Cardiac atrium fibroblast (primary cell): ENCODE measurements at places on chromosomes 1 and 21. TPM values are rescaled to one million over a fixed set of nuclear protein-coding genes. Genes with fewer than 3 reads are reported as not detected.

Gene KLF17
- total RNA-seq: under 0.01 and 0.16 TPM in 2 replicates

Gene IL23R
- not detected in 2 replicates for total RNA-seq

Gene ZMYND12
- total RNA-seq: 0.81 and 2.9 TPM in 2 replicates

Gene OLFML3
- 12.2 and 28.7 TPM in 2 replicates for total RNA-seq

Gene CYP4A22
- total RNA-seq: not detected in 2 replicates

Gene PLA2G5
- 15.9 and 35.0 TPM in 2 replicates for total RNA-seq

Gene CHAF1B
- total RNA-seq: 2.9 and 3.6 TPM in 2 replicates

Gene PRELP
- total RNA-seq: 0.18 and 0.65 TPM in 2 replicates

Gene RAB42
- 0.54 and 2.8 TPM in 2 replicates for total RNA-seq

Gene ESPN
- 0.18 TPM in 1 of 2 replicates, not detected in the other for total RNA-seq

Gene VAV3
- 0.65 TPM in 1 of 2 replicates, not detected in the other for total RNA-seq

Gene PBX1
- 21.5 and 22.2 TPM in 2 replicates for total RNA-seq

Gene HPCA
- not detected in 2 replicates for total RNA-seq

Gene AKT3
- 18.4 and 19.0 TPM in 2 replicates for total RNA-seq

Gene RGS4
- total RNA-seq: 216 and 252 TPM in 2 replicates

Gene SMIM1
- not detected in 2 replicates for total RNA-seq

Gene ANGPTL3
- not detected in 2 replicates for total RNA-seq

Gene PLEKHN1
- 0.49 TPM in 1 of 2 replicates, not detected in the other for total RNA-seq

Gene LAD1
- total RNA-seq: not detected in 2 replicates

Gene DDR2
- 65.0 and 89.9 TPM in 2 replicates for total RNA-seq

Gene MTARC2
- total RNA-seq: 2.1 and 3.8 TPM in 2 replicates

Gene AHDC1
- total RNA-seq: 15.3 and 18.3 TPM in 2 replicates

Gene GOLT1A
- not detected in 2 replicates for total RNA-seq

Gene CD34
- 10.3 and 18.3 TPM in 2 replicates for total RNA-seq

Gene AMIGO1
- total RNA-seq: 0.36 and 1.6 TPM in 2 replicates

Gene TPTE
- total RNA-seq: not detected in 2 replicates

Gene AGO3
- 4.7 and 14.1 TPM in 2 replicates for total RNA-seq

Gene SPRR2E
- total RNA-seq: not detected in 2 replicates

Gene CTSS
- total RNA-seq: 2.0 and 3.1 TPM in 2 replicates

Gene ZNF687
- total RNA-seq: 17.5 and 17.7 TPM in 2 replicates

Gene CASQ1
- total RNA-seq: not detected in 2 replicates

Gene SLAMF7
- not detected in 2 replicates for total RNA-seq
